ENCODE measurements at places on chromosomes 6 and 20. TPM values are rescaled to one million over a fixed set of nuclear protein-coding genes. Genes with fewer than 3 reads are reported as not detected.

DNA sequence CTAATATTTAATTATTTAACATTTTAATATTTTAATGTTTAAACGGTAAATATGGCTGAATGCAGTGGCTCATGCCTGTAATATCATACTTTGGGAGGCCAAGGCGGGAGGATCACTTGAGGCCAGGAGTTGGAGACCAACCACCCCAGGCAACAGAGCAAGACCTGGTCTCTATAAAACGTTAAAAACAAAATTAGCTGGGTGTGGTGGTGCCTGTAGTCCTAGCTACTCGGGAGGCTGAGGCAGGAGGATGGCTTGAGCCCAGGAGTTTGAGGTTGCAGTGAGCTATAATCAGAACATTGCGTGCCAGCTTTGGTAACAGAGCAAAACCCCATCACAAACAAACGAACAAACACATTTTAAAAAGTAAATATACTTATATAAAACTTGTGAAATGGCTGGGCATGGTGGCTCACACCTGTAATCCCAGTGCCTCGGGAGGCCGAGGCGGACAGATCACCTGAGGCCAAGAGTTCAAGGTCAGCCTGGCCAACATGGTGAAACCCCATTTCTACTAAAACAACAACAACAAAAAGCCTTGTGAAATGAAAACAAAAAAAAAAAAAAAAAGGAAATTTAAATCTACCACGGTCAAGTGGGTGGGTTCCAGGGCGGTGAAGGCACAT is 8.2 kb downstream of the SRXN1 start:
- no peak overlapping the region for H3K4me3 ChIP-seq
- DNase-seq, result no peak
- no peaks in the 10 kb centered on the region for H3K27me3 ChIP-seq

Gene CBFA2T2
- total RNA-seq, result 14.6 TPM

GRCh38 chr20:20065361-20065760 is 13.0 kb downstream of the CFAP61 start:
- no peak for DNase-seq
- no peak overlapping the region for H3K27ac ChIP-seq
- H3K27me3 ChIP-seq, result no peaks in the 10 kb centered on the region

Gene SYNGAP1
- 36.1 TPM for total RNA-seq

Gene TMEM244
- total RNA-seq, result not detected

- no peaks in the 10 kb centered on the region for H3K4me1 ChIP-seq
- H3K4me3 ChIP-seq, result no peak overlapping the region
- no peak for DNase-seq
- no peak overlapping the region for H3K27ac ChIP-seq
- H3K27me3 ChIP-seq, result peaks cover 12% of the 10 kb centered on the region
Observed at GRCh38 chr6:90440586-90441283, 144.1 kb upstream of the BACH2 start.

DNA sequence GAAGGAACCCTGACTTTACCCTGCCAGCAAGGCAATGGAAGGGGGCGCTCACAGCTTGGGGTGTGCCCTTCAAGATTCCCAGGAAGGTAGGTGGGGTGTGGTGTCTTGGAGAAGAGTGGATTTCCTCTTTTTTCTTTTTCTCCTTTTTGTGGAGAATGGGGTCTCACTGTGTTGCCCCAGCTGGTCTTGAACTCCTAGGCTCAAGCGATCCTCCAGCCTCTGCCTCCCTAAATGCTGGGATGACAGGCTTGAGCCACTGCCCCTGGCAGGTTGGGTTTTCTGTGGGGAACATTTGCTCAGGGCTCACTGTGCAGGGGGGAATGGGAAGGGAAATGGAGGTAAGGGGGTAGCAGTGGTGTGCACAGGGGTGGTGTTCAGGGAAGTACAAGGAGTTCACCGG is 4.0 kb upstream of the ZNF341 start:
- H3K27me3 ChIP-seq, result no peaks in the 10 kb centered on the region
- H3K4me1 ChIP-seq, result peaks cover 4% of the 10 kb centered on the region
- no peak for DNase-seq
- no peaks in the 10 kb centered on the region for H3K36me3 ChIP-seq

- H3K27me3 ChIP-seq, result no peaks in the 10 kb centered on the region
- no peaks in the 10 kb centered on the region for H3K36me3 ChIP-seq
- H3K4me3 ChIP-seq, result no peak overlapping the region
- H3K4me1 ChIP-seq, result no peaks in the 10 kb centered on the region
- H3K27ac ChIP-seq, result no peak overlapping the region
- DNase-seq, result no peak
Observed at GRCh38 chr20:9323622-9324021, 190.8 kb upstream of the LAMP5 start.

DNA sequence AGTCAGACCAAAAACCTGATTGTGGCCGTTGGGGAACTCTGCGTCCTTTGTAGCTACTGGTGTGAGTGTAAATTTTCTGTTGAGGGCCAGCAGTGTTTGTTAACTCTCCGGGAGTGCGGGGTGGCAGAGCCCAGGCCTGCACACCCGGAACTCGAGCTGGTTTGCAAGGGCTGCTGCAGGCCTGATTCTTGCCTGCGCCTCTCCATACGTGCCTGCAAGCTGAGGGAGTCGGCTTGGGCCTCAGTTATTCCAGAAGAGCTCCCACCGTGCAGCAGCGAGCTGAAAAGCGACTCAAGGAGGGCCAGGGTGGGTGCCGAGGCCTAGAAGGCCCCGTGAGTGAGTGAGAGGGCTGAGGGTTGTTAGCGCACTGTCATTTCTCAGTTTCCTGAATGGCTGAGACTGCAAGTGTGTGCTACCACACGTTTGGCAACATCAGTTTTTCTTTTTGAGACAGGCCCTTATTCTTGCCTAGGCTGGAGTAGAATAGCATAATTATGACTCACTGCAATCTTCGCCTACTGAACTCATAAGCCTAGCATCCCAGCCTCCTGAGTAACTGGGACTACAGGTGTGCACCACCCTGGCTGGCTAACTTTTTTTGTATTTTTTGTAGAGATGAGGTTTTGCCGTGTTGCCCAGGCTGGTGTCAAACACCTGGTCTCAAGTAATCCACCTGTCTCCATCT is 33.9 kb upstream of the KIF13A start:
- no peak overlapping the region for H3K4me3 ChIP-seq
- H3K27me3 ChIP-seq, result no peaks in the 10 kb centered on the region
- no peaks in the 10 kb centered on the region for H3K36me3 ChIP-seq

Gene ENPP1
- total RNA-seq, result 7.1 TPM

DNA sequence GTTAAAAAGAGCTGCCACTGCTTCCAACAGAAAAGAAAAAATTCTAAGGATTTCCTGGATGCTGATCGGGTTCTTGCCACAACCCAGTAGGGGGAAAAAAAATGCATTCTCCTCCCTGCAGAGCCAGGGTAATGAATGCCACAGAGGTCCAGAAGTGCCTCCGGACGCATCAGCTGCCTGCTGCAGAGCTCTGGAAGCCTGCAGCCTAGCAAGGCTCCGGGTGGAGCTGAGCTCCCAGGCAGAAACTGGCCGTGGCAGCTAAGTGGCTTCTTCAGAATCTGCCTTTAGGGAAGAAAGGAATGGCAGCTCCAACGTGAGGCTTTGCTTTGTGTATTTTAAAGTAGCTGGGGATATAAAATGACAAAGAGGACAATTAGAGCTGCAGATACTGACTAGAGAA is 155.0 kb downstream of the CFAP61 start:
- no peak overlapping the region for H3K4me3 ChIP-seq
- H3K27ac ChIP-seq, result no peak overlapping the region
- no peaks in the 10 kb centered on the region for H3K4me1 ChIP-seq

GRCh38 chr6:169930799-169931198 is 179.4 kb downstream of the ERMARD start:
- no peak overlapping the region for H3K4me3 ChIP-seq
- no peak overlapping the region for H3K27ac ChIP-seq
- H3K36me3 ChIP-seq, result no peaks in the 10 kb centered on the region
- no peaks in the 10 kb centered on the region for H3K4me1 ChIP-seq

- no peak for DNase-seq
- no peak overlapping the region for H3K4me3 ChIP-seq
- H3K36me3 ChIP-seq, result no peaks in the 10 kb centered on the region
Observed at GRCh38 chr20:59308493-59309201, 8.2 kb downstream of the EDN3 start.

DNA sequence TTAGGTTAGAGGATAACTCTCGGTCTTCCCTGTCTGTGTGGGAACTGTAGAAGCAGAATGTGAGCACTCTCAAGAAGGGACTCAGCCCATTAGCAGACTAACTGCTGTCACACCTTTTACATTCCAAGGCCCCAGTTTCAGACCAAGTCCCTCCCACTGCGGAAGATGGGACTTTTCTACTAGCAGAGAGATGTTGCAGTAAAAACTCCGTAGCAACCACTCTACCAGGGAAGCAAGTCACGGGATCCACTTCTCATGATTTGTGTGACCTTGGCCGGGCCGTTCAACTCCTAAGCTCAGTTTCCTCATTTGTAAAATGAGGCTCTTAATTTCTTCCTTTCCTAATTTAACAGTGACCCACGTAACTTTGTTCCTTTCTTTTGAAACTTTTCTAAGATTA is 77.1 kb upstream of the SLC4A11 start:
- no peak overlapping the region for H3K4me3 ChIP-seq
- peaks cover 15% of the 10 kb centered on the region for H3K36me3 ChIP-seq
- H3K27ac ChIP-seq, result no peak overlapping the region
- DNase-seq, result no peak
- peaks cover 23% of the 10 kb centered on the region for H3K4me1 ChIP-seq

- no peak overlapping the region for H3K4me3 ChIP-seq
- DNase-seq, result no peak
- H3K4me1 ChIP-seq, result peaks cover 16% of the 10 kb centered on the region
- no peak overlapping the region for H3K27ac ChIP-seq
Observed at GRCh38 chr20:58614984-58615760, 35.9 kb upstream of the STX16 start.

GRCh38 chr6:11230158-11231107 is 2.0 kb downstream of the NEDD9 start:
- H3K27me3 ChIP-seq, result no peaks in the 10 kb centered on the region
- peak overlapping the region; percentile 98 for H3K4me3 ChIP-seq
- no peaks in the 10 kb centered on the region for H3K36me3 ChIP-seq
- peaks cover 27% of the 10 kb centered on the region for H3K4me1 ChIP-seq

DNA sequence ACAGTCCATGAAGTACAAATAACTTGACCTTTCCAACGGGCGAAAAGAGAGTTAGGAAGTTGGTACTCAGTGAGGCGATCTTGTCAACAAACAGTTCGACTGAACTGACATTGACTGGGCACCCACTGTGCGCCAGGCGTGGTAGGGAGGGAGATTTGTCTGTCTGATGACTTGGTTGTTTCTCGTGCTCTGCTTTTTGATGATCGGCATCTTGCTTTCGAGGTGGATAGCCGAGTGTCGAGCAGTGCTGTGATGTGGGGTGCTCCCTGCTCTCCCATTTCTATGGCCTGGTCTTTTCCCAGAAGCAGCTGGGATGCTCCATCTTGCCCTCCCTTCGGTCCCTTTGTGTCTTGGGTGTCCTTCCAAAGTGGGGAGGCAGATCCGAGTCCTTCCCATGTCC is 30.4 kb downstream of the RPP40 start:
- DNase-seq, result no peak
- no peaks in the 10 kb centered on the region for H3K36me3 ChIP-seq
- no peak overlapping the region for H3K27ac ChIP-seq
- H3K27me3 ChIP-seq, result no peaks in the 10 kb centered on the region

DNA sequence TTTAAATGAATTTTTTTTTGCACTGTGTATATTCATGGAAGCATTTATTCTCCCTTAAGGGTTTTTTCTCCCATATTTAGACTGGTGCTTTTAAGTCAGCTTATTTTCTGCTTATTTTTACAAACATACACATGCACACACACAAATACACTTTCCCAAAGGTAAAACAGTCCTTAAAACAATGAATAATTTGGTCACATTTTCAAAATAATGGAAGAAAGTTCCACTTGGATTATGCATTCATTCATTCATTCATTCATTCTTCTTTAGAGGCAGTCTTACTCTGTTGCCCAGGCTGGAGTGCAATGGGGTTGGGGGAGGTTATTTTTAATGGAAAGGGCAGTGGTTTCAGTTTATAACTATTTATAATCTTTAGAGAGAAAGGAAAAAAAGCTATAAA is 69.8 kb downstream of the STXBP5 start:
- H3K27me3 ChIP-seq, result no peaks in the 10 kb centered on the region
- no peak overlapping the region for H3K27ac ChIP-seq
- H3K4me1 ChIP-seq, result no peaks in the 10 kb centered on the region
- H3K36me3 ChIP-seq, result peaks cover 2% of the 10 kb centered on the region

DNA sequence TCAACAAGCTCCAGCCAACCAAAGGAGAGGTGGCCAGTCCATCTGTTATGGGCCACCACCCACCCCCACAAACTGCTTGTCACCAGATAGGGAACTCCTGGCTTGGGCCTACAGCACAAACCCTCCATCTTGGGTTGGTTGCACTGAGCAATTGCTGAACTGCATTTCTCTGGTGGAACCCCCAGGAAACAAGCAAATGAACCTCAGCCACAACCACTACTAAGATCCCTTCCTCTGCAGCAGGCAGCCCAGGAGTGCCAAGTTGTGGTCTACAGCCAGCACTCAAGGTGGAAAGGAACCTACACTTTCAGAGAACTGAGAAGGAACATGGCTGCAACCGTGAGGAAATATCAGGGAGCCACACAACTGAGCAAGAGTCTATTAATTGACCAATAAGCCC is 171.6 kb downstream of the TMEM200A start:
- H3K27ac ChIP-seq, result no peak overlapping the region
- H3K36me3 ChIP-seq, result no peaks in the 10 kb centered on the region
- no peak for DNase-seq
- H3K4me3 ChIP-seq, result no peak overlapping the region
- H3K4me1 ChIP-seq, result no peaks in the 10 kb centered on the region
- no peaks in the 10 kb centered on the region for H3K27me3 ChIP-seq

Gene NEU1
- 45.0 TPM for total RNA-seq

Gene VSTM2L
- total RNA-seq, result 17.7 TPM

Gene SEL1L2
- total RNA-seq, result not detected

DNA sequence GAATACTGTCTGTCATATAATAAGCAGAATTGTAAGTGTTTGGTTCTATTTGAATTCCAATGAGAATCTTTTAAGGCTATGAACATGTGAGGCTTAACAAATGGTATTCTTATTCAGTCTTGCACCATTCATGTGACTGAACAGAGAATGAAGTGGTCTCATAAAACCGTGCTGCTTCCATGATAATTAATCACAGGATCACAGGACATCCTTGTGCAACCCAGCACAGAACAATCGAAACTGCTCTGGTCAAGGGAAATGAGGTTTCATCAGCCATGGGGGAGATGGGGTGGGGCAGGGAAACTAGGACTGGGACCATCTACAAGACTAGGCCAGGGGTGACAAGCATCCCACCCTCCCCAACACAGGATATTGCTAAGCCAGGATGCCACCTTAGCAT is 6.0 kb downstream of the PPIL6 start:
- H3K27ac ChIP-seq, result no peak overlapping the region
- H3K4me3 ChIP-seq, result no peak overlapping the region
- no peak for DNase-seq
- H3K36me3 ChIP-seq, result no peaks in the 10 kb centered on the region
- H3K4me1 ChIP-seq, result no peaks in the 10 kb centered on the region

GRCh38 chr6:111848262-111848812 is 24.9 kb downstream of the FYN start:
- no peak overlapping the region for H3K4me3 ChIP-seq
- no peaks in the 10 kb centered on the region for H3K36me3 ChIP-seq
- H3K27me3 ChIP-seq, result no peaks in the 10 kb centered on the region
- no peak for DNase-seq
- H3K4me1 ChIP-seq, result peaks cover 20% of the 10 kb centered on the region

GRCh38 chr6:135423649-135424128 is 73.9 kb downstream of the AHI1 start:
- no peaks in the 10 kb centered on the region for H3K27me3 ChIP-seq
- H3K4me3 ChIP-seq, result no peak overlapping the region
- peak; percentile 20 for DNase-seq

Gene C20orf141
- not detected for total RNA-seq

Gene SLC24A3
- 0.79 TPM for total RNA-seq
